Renal cortical epithelial cell (primary cell): ENCODE measurements at places on chromosomes 11 and 22.

- no peak for DNase-seq
These were observed 12.5 kb downstream of the VPS26B start for GRCh38 chr11:134236834-134237556.

DNA sequence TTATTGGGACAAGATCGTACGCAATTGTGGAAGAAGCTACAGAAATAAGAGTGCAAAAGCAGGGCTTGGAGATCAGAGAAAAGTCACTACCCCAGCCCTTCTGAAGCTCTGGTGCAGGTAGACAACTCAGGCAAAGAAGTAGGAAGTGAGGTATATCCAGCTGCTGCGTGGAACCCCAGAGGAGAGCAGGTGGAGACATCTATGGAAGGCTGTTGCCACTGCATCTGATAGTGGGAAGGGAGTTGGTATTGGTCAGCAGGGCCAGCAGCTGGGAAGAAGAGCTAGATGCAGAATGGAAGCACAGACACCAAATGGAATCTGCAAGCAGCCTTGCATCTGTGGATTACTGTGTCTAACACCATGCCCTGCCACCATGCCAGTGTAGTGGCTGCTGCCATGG, 165.1 kb downstream of the WNT11 start:
- no peak for DNase-seq

GRCh38 chr11:67261946-67262681, 4.2 kb upstream of the GRK2 start:
- no peak for DNase-seq

DNA sequence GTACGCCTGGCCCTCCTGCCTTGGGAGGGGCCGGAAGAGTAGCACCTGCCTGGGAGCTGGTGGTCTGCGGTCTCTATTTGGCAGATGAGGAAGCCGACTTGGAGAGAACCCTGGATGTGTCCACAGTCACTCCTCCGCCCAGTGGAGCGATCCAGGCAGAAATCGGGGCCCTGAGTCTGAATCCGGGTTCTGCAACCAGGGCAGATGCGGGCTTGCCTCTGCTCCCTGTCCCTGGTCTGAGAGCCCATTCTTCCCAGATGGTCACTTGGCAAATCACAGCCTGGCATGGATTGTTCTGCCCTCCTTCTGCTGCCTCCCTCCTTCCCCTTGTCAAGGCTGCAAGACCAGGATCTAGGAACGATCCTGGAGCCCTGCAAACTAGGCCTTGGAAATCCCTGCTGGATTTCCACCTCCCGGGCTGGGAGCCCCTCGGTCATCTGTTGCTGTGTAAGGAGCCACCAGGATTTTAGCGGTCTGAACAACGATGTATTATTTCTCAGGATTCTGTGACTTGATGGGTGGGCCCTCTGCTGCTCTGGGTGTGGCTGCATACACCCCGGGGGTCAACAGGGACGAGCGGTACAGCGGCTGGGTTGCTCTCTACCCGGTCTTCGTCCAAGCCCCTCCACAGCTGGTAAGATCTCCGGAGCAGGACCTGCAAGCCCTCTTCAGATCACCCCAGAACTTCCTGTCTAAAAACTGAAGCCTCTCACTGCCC, 2.0 kb upstream of the ASCL2 start:
- DNase-seq, result no peak
